Panc1 (cell line): ENCODE measurements at places on chromosomes 5 and 9.

DNA sequence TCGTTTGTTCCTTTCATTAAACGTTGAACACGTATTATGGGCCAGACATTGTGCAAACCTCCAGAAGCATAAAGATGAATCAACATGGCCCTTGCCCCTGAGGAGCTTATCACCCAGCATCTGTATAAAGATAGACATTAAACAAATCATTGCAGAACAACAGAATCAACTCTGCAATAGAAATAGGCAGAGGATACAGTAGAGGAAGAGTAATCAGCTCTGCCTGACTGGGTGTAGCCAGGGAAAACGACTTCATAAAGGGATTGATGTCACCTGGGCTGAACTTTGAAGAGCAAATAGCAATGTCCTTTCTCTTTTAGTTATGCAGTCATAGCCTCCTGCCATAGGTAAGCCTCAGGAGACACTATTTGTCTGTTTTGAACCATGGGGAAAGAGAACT, 13.4 kb downstream of the RGS7BP start:
- DNase-seq, result no peak

GRCh38 chr5:77301447-77301883, 91.0 kb downstream of the PDE8B start:
- DNase-seq, result no peak

DNA sequence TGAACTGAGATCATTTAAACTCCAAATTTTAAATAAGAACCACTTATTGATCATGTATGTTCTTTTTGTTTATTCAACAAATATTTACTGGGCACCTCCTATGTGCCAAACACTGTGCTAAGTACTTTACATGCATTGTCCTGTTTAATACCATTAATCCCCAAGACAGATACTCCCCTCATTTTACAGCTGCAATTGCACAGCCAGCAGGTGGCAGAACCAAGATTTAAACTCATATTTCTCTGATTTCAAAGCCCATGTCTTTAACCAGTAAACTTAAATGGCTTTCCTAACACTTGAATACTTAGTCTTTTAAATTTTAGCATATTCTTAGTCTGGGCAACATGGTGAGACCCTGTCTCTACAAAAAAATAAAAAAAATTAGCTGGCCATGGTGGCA, 43.4 kb upstream of the KIAA1958 start:
- DNase-seq, result no peak

GRCh38 chr5:178338126-178338749, 105.6 kb upstream of the PHYKPL start:
- no peak for DNase-seq

GRCh38 chr5:76230711-76231285, 147.6 kb downstream of the SV2C start:
- DNase-seq, result no peak

DNA sequence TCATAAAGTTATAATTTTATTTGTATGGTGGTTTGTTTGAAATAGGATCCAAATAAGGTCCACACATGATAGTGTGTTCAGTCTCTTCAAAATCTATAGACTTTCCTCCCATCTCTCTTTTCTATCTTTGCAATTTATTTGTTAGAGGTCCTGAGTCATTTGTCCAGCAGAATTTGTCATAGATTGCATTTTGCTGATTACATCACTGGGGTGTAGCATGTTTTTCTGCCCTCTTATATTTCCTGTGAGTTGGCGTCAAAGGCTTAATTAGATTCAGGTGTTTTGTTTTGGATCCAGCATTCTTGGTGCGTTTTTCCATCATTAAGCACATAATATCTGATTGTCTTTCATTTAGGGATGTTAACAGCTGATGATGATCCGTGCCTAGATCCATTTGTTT, 15.0 kb downstream of the CYFIP2 start:
- DNase-seq, result no peak

DNA sequence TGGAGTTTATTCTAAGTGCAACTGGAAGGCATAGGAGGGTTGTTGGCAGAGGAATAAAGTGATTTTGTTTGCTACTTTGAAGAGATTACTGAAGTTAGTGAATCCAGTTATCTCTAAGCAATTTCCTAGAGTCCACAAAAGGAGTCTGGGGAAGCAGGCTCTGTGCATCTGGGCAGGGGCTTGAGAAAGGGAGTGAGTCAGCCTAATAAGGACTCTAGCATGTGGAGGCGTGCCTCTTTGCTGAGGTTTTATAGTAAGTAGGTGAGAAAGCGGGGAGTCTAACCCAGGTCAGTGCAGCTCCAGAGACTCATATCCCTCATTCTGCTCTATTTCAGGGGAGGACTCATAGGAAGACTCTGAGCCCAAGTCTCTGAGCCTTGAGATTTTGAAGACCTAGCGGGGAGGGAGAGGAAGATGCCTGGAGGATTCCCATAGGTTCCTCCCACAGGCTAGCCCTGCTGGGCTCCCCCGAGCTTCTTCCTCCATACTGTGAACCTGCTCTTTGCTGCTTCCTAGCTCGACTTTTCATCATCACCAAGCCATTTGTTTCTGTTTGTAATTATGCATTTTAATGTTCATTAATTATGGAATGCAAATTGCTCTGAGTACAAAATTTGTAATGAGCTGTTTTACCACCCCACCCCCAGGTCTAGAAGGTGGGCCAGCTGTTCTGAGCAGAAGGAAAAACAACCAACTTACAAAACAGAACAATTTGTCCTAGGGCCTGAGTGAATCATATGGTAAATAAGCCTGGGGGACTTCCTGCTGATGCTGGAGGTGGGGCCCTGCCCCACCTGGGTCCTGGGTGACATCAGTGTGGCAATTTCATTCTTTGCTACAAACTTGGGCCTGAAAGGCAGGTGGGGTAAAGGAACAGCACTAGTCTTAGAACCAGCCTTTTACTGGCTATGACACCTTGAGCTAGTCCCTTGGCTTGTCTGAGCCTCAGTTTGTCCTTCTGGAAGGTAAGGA, 150.2 kb downstream of the TRIM32 start:
- no peak for DNase-seq

DNA sequence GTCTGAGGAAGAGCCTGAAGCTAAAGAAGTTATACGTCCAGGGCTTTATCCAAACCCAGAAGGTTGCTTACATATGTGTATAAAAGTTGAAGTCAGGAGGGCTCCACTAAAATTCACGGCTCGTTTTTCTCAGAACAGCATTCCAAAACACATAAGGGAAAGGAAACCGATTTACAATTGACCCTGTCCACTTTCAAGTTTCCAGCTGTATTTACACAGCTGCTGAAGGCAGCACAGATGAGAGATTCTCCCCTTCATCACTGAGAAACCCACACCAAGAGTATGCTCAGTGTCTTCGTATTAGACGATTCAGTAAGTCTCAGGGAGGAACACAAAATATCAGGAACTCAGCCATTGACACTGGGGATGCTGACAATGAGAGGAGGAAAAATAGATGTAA, 5.9 kb upstream of the NREP start:
- no peak for DNase-seq

- DNase-seq, result no peak
Measured at GRCh38 chr9:4371108-4371507, 71.2 kb upstream of the GLIS3 start.

GRCh38 chr9:84711398-84711777, 41.9 kb downstream of the NTRK2 start:
- no peak for DNase-seq

DNA sequence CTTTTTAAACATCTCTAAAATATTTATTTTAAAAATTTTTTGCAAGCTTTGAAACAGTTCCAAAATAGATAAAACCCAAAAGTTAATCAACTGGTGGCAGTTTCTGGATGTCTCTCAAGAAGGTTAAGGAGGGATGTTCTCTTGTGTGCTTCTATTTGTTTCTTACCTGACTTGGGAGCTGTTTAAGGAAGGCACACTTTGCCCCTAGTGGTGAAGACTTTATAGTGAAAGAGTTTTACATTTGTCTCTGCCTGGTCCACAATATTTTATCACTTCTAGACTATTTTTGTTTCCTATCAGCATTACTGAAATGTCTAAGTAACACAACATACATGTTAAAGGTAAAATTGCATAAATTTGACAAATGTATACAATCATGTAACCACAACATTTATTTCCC, 552.8 kb downstream of the SEMA5A start:
- DNase-seq, result no peak

DNA sequence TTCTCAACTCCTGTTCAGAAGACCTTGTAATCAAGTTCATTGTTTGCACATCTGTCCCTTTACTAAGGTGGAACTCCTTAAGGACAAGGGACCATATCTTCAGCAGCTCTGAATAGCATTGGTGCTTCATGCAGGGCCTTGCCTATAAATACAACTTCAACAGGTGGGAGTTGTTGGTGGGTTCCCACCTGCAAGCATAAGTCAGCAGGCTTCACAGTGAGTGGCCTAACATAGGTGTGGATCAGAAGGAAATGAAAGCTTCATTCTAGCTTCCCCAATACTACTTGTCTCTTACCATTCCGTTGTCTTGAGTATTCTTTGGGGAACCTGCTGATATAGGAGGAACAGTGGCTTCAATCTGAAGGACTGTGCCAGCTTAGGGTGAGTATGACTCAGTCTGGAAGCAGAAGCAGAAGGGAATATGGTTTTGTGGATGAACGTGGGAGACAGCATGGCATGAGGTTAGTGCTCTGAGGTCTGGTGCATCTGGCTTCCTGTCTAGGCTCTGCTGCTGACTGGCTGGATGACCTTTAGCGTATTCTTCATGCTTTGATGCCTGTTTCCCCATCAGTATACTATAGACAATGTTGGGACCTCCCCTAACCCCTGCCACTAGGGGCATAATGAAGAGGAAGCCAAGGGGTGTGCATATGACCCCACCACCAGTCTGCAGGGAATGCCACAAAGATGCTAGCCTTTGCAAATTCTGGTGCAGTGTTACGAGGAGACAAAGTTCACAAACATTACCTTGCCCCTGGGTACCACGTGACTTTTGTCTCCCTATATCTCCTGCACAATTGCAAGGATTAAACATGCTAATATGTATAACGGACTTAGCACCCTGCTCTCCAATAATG, 192.3 kb downstream of the PALM2AKAP2 start:
- DNase-seq, result no peak

- no peak for DNase-seq
Measured at GRCh38 chr5:17120209-17120608, 97.2 kb upstream of the BASP1 start.

DNA sequence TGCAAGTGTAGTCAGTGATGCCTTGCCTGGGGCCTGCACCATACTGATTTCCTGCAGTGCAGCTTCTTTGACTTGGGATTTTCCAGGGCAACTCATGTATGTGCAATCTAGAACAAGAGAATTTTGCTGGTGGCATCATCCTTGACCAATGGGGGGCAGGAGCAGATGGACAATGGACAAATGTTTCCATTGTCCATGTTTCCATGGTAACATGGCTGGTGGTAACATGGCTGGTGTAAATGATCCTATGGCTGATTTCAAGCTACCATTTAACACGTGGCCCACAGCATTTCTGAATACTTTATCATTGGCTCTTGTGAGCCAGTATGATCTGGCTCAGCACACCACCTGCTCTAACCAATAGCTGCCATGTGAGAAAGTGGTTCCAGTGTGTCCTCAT, 130.1 kb upstream of the OSMR start:
- no peak for DNase-seq

DNA sequence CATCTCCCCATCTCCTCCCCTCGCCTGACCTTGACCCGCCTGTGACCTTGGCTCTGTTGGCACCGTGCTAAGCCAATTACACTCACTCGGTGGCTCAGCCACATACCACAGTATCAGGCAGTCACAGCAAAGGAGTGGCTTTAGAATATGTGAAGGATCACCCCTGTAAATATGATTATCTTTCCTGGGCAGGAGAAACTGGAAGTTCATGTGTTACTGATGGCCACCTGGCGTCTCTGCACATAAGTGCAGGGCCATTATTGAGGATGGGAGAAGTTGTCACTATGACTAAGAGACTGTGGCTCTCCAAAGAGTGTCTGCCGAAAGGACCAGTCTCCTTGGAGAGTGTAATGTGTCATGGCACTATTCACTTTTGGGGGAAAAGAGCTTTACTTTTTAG, 116.9 kb upstream of the S1PR3 start:
- DNase-seq, result no peak

- DNase-seq, result no peak
Measured at GRCh38 chr5:106085136-106085535, 1585.6 kb downstream of the EFNA5 start.

- DNase-seq, result no peak
Measured at GRCh38 chr5:146520731-146521130, 4.7 kb upstream of the GPR151 start.

- DNase-seq, result no peak
Measured at GRCh38 chr9:76456202-76456926, 2.6 kb upstream of the GCNT1 start.

DNA sequence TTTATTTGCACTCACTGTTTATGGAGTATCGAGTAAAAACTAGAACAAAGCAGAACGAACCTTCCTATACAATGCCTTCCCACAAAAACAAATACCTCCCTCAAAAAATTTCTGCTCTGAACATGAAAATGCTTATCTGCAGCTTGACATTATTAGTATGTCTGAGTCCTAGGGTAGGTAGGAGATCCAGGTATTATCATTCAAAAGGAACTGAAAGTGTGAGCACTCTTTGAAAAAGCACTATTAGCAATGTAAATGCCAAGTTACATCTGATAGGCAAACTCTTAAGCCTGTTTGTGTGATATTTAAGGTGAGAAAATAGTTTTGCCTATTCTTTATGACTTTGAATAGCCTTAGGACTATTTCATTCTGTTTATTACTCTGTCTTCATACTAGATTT, 47.6 kb downstream of the ZSWIM6 start:
- no peak for DNase-seq

DNA sequence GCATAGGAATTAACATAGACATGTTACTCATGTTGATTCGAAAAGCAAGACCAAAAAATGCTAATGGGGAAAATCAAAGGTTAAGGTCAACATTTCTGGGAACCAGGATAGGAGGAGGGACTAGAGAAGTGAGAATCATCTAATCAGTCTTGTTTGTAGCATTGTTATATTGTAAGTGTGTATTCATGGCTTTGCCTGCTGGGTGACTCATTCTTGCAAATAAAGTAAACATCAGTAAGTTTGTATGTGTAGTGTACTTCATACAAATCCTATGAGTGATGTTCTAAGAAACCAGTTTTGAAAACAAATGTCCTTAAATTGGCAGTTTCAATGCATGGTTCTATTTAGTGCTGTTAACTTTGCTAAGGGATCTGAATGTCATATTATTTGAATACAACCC, 79.0 kb upstream of the TMEM252 start:
- no peak for DNase-seq

GRCh38 chr9:113868501-113868900, 7.6 kb upstream of the ZNF618 start:
- no peak for DNase-seq

- DNase-seq, result no peak
Measured at GRCh38 chr9:133383438-133383837, 7.3 kb downstream of the STKLD1 start.

DNA sequence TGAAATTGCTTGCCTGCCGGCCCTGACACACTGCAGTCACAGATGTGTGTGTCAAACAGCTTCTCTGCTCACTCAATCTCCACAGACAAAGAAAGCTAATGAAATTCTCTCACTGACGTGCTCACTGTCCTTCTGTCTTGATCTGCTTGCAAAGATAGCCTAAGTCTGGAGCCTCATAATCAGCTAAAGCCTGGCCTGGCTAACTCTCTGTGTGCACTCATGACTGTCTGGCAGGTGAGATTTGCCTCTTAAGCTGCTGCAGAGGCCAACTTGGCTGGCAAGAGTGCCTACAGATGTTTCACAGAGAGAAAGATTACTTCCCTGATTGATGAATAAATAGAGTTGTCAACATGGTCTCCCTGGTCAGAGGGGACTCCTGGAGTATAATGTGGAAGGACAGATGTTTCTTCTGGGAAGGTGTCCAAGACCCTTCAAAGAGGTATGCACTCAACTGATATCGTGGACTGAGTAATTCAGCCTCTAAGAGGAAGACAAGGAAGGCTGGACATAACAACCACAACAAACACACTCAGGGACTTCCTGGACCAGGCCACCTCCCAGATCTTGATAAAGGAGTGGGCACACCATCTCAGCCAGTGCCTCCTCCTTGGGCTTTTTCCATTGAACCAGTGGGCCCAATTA, 362.0 kb downstream of the SPOCK1 start:
- DNase-seq, result no peak
